ENCODE measurements at places on chromosomes 2 and 18. TPM values are rescaled to one million over a fixed set of nuclear protein-coding genes. Genes with fewer than 3 reads are reported as not detected.

- no peak for DNase-seq
Observed at GRCh38 chr2:60498816-60499429, 54.5 kb downstream of the BCL11A start.

Gene UGT1A8
- total RNA-seq: not detected

DNA sequence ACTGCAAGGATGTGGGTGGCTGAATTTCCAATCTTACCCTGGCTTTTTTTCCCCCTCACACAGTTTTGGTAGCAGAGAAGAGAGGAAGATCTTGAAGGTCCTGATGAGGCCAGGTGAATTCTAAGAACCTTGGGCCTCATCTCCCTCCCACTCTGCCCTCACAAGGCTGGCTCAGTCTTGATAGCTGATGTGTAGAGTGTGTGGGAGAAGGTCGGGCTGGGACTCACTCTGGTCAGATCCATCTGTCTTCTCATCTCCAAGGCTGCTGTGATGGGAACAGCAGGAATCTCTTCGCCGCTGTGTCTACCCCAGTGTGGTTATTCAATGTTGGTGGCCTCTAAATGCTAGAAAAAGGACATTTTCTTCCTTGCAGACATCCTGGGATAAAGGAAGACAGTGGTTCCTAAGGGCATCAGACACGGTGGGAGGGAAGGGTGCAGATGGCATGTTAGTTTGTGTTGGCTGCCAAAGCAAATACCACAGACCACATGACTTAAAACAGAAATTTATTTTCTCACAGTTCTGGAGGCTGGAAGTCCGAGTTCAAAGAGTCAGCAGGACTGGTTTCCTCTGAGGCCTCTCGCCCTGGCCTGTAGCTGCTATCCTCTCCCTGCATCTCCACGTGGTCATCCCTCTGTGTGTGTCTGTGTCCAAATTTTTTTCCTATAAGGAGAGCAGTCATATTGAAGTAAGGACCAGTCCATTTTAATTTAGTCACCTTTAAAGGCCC, 37.6 kb upstream of the MGAT4A start:
- DNase-seq: peak; percentile 56

- DNase-seq: peak; percentile 98
Observed at GRCh38 chr2:186575302-186575701, 14.6 kb upstream of the ITGAV start.

Gene CCBE1
- total RNA-seq: 54.9 TPM

- no peak for DNase-seq
Observed at GRCh38 chr18:21930177-21930576, 189.6 kb downstream of the MIB1 start.

Gene YPEL5
- total RNA-seq: 41.9 TPM

Gene MORN2
- 22.0 TPM for total RNA-seq

- DNase-seq: no peak
Observed at GRCh38 chr2:98902209-98903063, 33.6 kb downstream of the CRACDL start.

GRCh38 chr18:63319383-63320122, at the start of gene BCL2:
BCL2 (minus strand) TSS chr18:63319769.
- peak; percentile 34 for DNase-seq

Measured in LHCN-M2 (cell line).